Smooth muscle cell of bladder (primary cell): ENCODE measurements at places on chromosomes 2 and 18. TPM values are rescaled to one million over a fixed set of nuclear protein-coding genes. Genes with fewer than 3 reads are reported as not detected.

WNT10A gene
- total RNA-seq: not detected in 2 replicates

PIGN gene
- 43.2 and 59.4 TPM in 2 replicates for total RNA-seq

TBR1 gene
- total RNA-seq: under 0.01 TPM in 1 of 2 replicates, not detected in the other

C1QL2 gene
- not detected in 2 replicates for total RNA-seq
